Kasumi-1 (cell line): ENCODE measurements at places on chromosomes 7 and 10.
A peak's percentile ranks its signal among the peaks of the same experiment; 100 is the strongest.

GRCh38 chr7:55594414-55594813 is 22.1 kb upstream of the VOPP1 start:
- no peak for DNase-seq

GRCh38 chr10:60914690-60915141 is 29.3 kb downstream of the RHOBTB1 start:
- no peak for DNase-seq

DNA sequence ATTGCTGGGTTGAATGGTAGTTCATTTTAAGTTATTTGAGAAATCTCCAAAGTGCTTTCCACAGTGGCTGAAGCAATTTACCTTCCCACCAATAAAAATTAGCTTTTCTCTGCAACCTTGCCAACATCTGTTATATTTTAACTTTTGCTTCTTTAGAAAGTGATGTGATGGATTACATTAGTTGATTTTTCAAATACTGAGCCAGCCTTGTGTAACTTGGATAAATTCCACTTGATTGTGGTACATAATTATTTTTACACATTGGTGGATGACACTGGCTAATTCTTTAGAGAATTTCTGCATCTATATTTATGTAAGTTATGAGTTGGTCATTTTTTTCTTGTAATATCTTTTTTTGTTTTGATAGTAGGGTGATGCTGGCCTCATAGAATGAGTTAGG is 634.1 kb downstream of the GALNT17 start:
- DNase-seq = no peak

GRCh38 chr7:65436163-65436562 is 62.5 kb downstream of the ZNF92 start:
- DNase-seq = no peak

- no peak for DNase-seq
Observed at GRCh38 chr7:28318101-28318762, 94.1 kb upstream of the CREB5 start.

DNA sequence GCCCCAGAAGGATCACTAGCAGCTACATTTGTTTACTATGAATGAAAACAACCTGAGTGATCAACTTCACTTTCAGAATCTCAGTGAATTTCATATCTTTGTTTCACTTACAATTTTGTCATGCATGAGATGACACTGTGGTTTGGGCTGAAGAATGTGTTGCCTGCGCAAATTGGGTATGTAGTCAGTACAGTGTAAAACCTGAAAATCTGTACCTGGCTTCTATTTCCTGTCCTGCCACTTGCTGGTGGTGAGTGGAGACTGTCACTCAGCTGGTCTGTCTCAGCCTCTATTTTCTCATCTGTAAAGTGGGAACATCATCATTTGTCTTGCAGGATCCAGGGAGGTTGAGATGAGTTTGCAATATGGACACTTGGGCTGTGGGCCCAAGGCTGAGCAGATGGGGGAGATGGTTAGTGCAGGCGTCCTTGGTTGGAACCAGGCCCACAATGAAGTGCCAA is 118.0 kb downstream of the WDFY4 start:
- no peak for DNase-seq

DNA sequence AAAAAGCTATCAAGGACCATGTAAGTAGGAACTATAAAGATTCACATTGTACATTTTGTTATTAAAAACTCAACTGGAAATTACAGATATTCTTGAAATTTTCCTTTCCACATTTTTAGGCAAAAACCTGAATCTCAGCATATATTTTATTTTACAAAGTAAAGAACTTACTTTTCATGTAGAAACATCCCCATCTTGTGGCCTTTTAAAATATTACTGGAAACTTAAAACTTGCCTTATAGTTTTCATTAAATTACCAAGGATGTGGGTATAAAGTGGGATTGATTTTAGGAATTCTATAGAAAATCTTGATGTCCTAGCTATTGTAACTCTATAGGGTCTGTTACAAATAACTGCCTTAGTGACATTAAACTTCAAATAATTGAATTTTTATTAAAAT is 10.6 kb downstream of the DBF4 start:
- peak; percentile 69 for DNase-seq

DNA sequence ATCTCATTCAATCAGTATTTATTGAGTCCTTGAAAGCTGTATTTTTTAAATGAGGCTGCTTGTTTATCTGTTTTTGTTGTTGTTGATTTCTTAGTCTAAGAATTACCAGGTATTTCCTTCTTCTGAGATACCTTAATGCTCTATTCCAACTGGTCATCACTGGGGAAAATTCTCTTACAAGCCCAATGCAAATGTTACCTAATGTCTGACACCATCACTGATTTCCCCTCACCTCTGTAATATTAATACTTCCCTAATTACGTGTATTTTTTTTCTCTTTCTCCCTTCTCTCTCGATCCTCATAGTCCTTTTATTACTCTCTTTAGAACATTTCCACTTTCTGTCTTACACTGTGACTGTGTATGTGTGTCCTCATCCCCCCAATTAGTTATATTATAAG is 13.9 kb downstream of the HDAC9 start:
- no peak for DNase-seq

DNA sequence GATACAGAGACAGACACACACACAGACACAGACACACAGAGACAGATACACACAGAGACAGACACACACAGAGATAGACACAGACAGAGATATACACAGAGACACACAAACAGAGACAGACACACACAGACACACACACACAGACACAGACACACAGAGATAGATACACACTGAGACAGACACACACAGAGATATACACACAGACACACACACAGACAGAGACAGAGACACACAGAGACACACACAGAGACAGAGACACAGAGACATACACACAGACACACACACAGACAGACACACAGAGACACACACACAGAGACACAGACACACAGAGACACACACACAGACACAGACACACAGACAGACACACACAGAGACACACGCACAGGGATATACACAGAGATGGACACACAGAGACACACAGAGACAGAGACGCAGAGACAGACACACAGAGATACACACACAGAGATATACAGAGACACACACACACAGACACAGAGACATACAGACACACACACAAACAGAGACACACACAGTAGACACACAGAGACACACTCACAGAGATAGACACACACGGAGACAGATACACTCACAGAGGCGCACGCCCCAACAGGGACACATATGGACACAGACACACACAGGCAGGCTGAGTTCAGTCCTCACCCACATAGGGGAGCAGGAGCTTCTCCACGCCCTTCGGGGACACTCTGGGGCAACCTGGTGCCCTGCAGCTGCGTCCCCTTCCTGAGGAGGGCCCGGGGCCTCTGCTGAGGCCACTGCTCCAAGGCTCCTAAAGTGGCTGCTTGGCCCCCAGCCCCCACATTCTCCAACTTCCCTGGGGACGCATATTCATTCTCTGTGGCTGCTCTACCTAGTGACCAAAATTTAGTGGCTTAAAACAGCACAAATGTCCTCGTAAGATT is 10.3 kb upstream of the PPP2R2D start:
- DNase-seq = no peak

DNA sequence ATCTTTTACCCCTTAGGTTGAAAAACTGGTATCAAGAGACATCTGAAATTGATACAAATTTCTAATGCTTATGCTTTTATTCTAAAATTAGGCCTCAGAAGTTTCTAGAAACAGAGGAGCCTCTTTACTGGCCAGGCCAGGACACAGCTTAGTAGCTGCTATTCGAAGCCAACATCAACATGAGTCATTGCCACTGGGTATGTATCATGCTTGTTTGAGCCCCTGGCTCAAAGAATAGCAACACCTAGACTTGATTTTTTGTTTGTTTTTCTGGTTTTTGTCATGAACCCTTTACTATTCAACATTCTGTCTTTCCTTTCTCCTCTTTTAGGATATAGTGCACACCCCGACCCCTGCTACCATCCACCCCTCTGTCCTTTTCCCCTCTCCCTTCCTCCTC is 90.9 kb upstream of the STK17A start:
- DNase-seq = no peak

GRCh38 chr10:79390551-79391229 is 43.4 kb downstream of the PPIF start:
- peak; percentile 93 for DNase-seq

DNA sequence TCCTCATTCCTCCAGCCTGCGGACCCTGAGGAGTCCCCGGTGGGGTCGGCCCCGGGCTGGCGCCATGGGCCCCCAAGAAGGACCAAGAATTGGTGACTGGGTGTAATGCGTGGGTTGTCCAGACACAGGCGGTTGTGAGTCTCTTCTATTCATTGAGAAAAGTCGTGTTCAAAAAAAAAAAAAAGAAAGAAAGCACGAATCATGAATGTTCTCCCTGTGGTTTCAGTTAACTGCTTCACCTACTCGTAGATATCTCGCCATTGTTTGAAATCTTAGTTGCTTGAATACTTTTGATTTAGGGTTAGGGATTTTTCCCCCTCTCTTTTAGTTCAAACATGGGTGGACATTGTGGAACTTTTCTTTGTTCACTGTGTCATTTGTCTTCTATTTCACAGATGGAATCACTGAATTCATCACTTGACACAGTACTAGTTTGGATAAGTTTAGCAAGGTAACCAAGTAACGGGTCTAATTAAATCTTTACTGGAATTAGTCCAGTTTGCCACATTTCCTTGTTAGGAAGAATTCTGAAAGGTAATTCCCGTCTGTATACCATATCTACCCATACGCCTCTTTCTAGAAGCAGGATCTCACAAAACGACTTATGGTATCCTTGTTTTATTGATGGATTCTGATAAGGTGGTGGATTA is 775 bp downstream of the STARD3NL start:
- DNase-seq = peak; percentile 52

DNA sequence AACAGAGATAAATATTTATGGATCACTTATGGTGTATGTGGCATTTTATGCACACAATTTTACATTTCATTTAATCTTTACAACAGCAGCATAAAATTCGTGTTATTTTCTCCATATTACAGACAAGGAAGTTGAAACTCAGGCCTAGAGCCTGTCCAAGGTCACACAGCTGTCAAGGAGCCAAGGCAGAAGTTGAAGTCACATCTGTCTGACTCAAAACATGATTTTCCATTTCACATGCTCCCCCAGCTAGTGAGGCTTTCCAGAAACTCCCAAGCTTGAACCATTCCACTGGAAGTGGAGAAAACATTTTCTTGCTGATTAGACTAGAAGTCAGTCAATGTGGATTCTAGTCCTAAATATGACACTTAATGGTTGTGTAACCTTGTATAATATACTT is 110.5 kb downstream of the HECTD2 start:
- no peak for DNase-seq

GRCh38 chr7:93958216-93958615 is 36.7 kb downstream of the GNG11 start:
- DNase-seq = no peak

GRCh38 chr7:7920056-7920455 is 48.5 kb upstream of the GLCCI1 start:
- no peak for DNase-seq

- no peak for DNase-seq
Observed at GRCh38 chr10:54691331-54691730, 109.7 kb downstream of the PCDH15 start.

GRCh38 chr7:46452561-46453135 is 531.6 kb upstream of the IGFBP3 start:
- DNase-seq = no peak

- DNase-seq = no peak
Observed at GRCh38 chr10:74096777-74097176, 53.9 kb downstream of the AP3M1 start.

DNA sequence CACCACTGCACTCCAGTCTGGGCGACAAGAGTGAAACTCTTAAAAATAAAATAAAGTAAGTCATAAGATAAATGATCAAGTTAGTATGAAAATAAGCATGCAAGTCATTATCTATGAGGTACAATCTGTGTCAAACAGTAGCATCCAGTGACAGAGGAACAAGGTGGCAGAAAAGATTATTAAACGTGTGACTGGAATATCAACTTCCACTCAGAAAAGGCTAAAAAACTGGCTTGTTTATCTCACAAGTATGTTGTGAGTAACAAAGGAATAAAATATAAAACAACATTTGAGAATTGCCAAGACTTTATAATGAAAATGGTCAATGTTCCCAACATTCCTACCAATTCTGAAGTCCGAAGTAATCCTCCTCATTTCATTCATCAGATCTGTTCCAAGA is 30.3 kb downstream of the ITGB1 start:
- DNase-seq = no peak

GRCh38 chr7:80039251-80039884 is 95.3 kb upstream of the GNAI1 start:
- no peak for DNase-seq

GRCh38 chr10:43616697-43617370 is 10.6 kb downstream of the ZNF485 start:
- DNase-seq = no peak

- DNase-seq = no peak
Observed at GRCh38 chr10:117444497-117445040, 69.3 kb upstream of the PDZD8 start.

GRCh38 chr10:4343091-4343490 is 482.9 kb upstream of the AKR1E2 start:
- no peak for DNase-seq

- peak; percentile 96 for DNase-seq
Observed at GRCh38 chr7:21253740-21254687, 173.9 kb upstream of the SP4 start.
